ENCODE measurements at places on chromosomes 3 and 15.

DNA sequence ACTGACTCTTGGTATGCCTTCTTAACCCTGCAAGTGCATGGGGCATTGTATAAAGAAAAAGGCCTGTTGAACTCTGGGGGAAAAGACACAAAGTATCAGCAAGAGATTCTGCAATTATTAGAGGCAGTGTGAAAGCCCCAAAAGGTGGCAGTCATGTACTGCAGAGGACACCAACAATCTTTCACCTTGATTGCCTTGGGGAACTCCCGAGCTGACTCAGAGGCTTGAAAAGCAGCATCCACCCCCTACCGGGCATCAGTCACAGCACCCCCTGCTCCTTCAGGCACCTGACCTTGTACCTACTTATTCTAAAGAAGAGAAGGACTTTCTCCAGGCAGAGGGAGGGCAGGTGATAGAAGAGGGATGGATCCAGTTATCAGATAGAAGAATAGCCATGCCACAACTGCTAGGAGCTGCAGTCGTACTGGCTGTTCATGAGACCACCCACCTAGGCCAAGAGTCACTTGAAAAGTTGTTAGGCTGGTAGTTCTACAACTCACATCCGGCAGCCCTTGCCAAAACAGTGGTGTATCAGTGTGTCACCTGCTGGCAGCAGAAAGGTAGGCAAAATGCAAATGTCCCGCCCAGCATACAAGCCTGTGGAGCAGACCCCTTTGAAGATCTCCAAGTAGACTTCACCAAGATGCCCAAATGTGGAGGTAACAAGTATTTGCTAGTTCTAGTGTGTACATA, 241.6 kb upstream of the CNTN6 start:
- peak; percentile 42 for DNase-seq

DNA sequence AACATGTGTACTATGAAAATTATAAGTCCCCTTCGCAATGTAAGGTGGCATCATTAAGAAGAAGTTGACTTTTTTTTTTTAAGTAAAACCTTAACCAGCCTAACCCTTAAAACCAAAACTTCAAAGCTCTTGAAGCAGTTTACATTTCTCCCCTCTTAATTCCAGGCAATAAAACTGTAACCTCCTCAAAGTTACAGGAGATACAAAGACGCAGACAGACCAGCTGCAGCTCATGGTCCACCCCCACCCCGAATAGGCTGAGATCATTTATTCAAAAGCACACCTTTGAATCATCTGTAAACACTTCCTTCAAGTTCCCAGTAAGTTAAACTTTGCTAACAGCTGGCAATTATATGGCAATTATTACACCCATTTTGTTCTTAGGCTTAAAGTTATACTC, 414.5 kb downstream of the ERC2 start:
- no peak for DNase-seq

GRCh38 chr15:78265752-78266224, 1.4 kb downstream of the DNAJA4 start:
- no peak for DNase-seq

- DNase-seq = no peak
Observed at GRCh38 chr3:131803113-131803512, 231.7 kb downstream of the CPNE4 start.

DNA sequence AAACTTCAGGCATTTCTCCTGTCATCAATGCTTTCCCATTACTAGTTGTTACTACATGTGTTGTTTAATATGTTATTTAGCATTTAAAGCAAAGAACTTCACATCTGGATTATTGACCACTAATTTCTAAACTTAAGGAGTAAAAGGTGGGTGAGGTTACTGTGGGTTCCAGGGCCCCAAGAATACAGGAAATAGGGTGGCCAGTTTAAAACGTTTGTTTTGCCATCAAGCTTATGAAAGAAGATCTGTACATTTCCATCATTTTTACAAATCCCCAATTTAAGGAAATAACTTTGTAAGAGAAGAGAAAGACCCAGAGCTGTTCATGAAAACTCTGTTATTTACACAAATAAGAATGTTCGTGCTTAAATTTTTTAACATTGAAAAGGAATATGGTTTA, 54.5 kb upstream of the ACKR4 start:
- no peak for DNase-seq

GRCh38 chr3:47578119-47578632, 489 bp downstream of the CSPG5 start:
- peak; percentile 56 for DNase-seq

DNA sequence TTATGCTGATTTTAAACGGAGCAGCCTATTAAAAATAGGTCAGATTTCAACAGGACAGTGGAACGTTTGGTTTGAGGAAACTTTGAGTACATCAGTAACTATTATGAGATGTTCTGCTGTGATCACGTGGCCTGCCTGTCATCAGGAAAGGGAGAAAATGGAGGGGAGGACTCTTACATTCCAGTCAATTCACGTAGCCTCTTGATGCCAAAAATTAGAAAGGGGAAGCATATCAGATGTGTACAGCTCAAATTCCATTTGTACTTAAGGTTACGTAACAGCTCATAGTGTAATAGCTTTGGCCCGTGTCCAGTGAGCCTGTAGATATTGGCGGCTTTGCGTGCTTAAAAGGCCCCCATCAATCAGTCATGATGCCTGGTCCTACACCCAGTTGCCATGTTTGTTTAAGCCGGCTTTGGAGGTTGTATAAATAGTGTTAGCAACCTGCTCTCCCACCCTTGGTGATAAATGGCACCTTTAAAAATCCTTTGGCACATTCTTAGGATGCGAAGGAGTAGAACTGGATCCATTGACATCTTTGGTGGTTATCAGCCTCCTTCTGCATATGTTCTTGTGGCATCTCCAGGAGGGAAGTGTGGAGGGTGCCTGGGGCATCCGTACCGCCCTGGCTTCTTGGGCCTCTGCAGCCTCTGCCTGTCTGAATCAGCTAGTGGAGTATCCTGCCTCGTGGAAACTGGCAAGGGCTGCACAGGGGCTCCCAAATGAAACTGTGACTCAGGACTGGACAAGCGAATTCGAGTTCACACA, 163.9 kb downstream of the THSD4 start:
- DNase-seq = no peak

DNA sequence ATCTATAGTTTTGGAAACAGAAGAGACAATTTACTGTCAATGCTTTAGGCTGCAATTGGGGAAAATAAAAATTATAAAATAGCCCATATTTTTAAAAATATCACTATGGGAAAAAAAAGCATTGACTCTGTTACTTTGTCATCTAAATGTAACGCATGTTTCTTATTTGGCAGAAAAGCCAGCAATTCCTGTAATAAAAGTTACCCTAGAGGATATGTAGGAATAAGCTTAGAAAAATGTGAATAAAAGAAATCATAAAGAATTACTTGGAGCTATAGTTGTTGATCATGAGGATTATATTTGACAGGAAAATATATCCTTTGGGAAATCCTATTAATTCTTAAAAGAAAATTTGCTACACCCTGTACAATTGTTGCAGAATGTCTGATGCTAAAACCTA, 515.4 kb upstream of the IL12A start:
- no peak for DNase-seq
